ENCODE measurements at places on chromosomes 5 and 9.

DNA sequence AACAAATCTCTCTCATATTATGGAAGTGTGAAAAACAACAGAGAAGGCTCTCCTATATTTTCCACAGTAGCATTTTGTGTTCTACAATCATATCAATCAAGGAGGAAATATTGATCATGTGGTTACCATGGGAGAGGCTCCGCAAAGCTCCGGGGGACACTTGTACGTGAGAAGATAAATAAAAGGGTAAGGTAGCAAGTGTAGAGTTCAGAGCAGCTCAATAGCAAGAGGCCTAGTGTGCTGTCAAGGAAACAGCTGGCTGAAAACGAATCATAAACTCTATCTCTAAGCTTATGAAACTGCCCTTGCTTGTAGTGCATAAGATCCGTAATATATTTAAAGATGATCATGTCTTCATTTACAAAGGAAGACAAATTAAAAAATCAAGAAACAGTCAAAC, 57.5 kb downstream of the CDH18 start:
- DNase-seq, result no peak

GRCh38 chr5:4636378-4636777, 503.8 kb upstream of the ADAMTS16 start:
- no peak for DNase-seq

GRCh38 chr5:6760686-6761085, 47.5 kb downstream of the TENT4A start:
- no peak for DNase-seq

DNA sequence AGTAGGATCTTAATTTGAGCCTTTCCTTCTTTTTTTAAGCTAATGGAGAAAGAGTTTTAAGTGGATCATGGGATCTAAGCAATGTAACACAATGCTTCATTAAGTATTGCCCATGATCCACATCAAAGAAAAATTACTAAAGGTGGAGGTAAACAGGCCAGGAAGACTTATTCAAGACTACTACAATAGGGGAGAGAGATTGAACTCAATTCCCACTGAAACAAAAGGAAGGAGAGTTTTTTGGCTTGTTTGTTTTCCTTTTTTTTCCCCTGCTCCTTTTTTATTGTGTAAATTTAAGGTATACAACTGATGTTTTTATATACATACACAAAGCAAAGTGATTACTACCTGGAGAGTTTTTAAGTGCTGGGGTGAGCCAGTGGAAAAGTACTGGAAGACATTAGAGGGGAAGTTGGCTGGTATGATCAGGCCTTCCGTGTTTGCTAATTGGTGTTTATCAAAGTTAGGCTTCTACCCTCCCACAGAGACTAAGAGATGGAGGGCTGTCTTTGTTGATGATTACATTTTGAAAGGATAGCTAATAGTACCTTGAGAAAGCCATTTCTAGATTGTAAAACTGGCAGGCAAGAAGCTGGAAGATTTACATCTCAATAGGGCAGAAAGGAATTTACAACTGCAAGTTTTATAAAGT, 262.7 kb downstream of the CHSY3 start:
- DNase-seq, result no peak

GRCh38 chr9:118882684-118883083, 486.6 kb downstream of the BRINP1 start:
- no peak for DNase-seq

DNA sequence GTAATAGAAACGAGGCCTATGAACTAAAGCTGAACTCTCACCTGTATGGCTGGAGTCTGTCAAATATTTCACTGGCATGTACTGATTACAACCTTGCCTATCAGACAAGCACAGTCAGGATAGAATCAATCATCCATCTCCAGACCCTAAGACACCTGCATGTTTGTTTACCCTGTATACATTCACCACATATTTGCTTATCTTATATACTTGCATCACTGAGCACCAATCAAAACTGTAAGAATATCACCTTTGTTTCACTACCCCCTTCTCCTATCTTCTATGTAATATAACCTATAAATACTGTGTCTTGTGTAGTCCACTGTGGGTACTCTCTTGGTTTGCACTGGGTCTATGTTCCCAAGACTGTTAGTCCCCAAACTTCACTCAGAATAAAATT, 1085.7 kb downstream of the TAF11L14 start:
- DNase-seq, result no peak

- DNase-seq, result no peak
Observed at GRCh38 chr5:131821221-131821620, 24.4 kb upstream of the FNIP1 start.

GRCh38 chr5:98839469-98840383, 66.3 kb downstream of the RGMB start:
- DNase-seq, result no peak

GRCh38 chr5:77642738-77643653, 4.5 kb upstream of the OTP start:
- DNase-seq, result no peak

- DNase-seq, result no peak
Observed at GRCh38 chr5:145975361-145976066, 39.1 kb downstream of the SH3RF2 start.

- DNase-seq, result no peak
Observed at GRCh38 chr5:158709279-158709678, 390.4 kb downstream of the EBF1 start.

- DNase-seq, result no peak
Observed at GRCh38 chr5:145919413-145919812, 17.0 kb upstream of the SH3RF2 start.

DNA sequence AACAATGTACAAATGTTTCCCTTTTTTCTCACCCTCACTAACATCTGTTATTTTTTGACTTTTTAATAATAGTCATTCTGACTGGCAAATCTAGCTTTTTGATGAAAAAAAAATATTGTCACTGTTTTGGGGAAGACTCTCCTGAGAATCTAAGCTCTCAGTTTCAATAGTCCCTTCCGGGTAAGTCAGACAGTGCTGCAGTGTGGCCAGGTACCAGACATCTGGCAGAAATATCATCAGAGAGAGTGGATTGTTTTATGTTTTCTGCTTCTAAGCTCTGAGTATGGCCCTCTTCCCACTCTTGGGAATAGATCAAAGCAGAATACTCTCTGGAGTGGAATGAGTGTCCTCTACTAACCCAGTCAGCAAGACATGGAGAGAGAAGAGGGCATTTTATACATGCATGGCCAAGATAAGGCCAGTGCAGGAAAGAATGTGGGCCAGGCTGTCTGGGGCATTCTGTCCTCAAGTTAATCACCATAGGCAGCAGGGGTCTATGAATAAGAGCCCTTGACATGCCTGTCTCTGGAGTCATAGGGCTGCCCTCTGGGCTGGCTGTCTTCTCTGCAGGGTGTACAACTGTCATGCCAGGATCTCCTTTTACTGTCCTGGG, 38.5 kb upstream of the OR2S2 start:
- no peak for DNase-seq

- no peak for DNase-seq
Observed at GRCh38 chr9:4548811-4549725, 58.8 kb downstream of the SLC1A1 start.

- DNase-seq, result no peak
Observed at GRCh38 chr5:32767948-32768467, 56.9 kb downstream of the NPR3 start.

DNA sequence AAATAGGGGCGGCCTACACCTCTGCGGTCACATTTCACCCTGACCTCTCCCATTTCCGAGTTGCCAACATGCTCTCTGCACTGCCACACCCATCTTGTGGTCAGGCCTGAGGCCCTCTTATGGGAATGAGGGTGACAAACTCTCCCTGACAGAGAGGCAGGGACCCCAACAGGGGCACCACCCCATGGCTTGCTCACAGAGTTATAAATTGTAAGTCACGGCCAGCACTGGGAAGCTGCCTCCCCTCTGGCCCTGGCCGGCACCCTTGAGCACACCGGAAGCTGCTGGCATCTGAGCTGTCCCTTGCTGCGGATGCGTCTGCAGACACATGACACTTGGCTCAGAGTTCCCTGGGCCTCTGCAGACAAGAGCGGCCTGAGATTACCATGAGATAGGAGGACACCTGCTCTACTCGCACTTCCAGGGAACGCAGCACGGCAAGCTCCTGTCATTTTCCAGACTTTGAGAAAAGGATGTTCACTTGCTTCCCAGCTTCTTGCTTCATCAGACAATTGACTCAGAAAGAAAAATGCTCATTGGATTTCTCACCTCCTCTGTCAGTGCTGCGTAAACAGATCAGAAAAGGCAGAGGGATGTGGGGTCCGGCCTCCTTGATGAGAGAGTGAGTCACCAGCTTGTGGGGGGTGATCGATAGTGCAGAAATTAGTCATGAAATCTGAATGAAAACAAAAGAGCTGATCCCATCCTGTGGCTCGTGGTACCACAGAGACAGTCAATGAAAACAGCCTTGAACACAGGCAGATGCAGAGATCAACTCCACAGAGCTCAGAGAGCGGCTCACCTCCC, 269.8 kb downstream of the SYK start:
- DNase-seq, result no peak

GRCh38 chr9:91234523-91234922, 127.2 kb downstream of the AUH start:
- no peak for DNase-seq

- no peak for DNase-seq
Observed at GRCh38 chr5:37867654-37868053, 27.8 kb upstream of the GDNF start.

DNA sequence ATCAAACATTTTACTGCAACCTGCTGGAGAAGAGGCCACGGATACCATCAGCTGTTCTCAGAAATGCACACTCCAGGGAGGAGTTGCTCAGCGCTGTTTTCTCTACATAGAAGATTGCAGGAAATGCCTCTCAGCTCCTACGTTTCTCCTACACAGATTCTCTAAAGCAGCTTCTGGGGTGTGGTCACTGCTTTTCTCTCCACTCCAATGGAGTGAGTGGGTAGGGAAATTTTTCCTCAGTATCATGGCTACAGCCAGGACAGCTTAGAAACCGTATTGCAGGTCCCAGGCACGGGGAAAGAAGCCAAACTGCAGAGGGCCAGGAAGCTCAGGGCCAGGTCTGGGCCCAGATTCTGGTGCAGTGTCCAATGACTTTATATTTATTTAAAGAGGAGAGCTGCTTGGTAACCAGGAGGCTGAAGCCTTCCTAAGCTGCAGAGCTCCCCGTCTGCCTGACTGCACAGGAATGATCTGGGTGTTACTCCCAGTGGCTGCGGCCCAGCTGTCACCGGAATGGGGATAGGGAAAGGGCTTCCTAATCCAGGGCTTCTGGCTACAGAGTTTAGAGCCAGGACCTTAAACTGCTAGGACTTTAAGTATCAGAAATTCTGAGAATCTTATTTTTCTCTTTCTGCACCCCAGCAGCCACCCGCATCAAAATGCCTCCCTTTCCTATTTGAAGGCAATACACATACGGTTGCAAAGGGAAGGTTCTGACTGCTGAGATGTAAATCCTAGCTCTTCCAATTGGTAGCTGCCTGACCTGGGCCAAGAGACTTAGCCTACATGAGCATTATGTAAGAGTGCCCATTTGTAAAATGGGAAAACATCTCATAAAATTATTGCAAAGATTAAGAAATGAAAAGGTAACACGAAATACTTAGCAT, 1.4 kb upstream of the SPTAN1 start:
- no peak for DNase-seq

DNA sequence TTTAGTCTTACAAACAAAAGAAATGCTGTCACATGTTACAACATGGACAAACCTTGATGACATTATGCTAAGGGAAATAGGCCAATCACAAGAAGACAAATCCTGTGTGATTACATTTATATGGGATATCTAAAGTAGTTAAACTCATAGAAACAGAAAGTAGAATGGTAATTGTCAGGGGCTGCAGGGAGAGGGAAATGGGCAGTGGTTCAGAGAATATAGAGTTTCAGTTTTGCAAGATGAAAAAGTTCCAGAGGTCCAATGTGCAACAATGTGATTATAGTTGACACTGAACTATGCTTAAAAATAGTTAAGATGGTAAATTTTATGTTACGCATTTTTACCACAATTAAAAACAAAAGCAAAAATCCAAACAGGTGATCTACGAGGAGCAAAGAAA, 265.5 kb downstream of the NDUFS4 start:
- no peak for DNase-seq

DNA sequence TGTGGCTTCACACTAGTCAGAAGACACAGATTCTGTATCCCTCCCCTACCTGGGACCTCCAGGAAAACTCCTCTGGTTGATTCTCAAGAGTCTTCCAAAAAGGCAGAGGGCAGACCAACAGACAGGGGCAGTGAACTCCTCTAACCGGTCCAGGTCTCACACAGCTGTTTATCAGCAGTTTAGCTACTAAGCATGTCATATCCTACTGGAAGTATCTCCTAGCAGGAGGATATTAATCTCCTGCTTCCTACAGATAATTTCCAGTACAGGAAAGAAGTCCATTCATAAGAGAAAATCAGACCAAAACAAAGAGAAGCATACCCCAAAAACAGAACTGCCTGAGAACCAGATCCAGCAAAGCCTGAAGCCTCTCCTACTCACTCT, 64.3 kb downstream of the DTWD2 start:
- DNase-seq, result no peak

GRCh38 chr9:106310782-106311181, 552.2 kb upstream of the ZNF462 start:
- DNase-seq, result no peak

DNA sequence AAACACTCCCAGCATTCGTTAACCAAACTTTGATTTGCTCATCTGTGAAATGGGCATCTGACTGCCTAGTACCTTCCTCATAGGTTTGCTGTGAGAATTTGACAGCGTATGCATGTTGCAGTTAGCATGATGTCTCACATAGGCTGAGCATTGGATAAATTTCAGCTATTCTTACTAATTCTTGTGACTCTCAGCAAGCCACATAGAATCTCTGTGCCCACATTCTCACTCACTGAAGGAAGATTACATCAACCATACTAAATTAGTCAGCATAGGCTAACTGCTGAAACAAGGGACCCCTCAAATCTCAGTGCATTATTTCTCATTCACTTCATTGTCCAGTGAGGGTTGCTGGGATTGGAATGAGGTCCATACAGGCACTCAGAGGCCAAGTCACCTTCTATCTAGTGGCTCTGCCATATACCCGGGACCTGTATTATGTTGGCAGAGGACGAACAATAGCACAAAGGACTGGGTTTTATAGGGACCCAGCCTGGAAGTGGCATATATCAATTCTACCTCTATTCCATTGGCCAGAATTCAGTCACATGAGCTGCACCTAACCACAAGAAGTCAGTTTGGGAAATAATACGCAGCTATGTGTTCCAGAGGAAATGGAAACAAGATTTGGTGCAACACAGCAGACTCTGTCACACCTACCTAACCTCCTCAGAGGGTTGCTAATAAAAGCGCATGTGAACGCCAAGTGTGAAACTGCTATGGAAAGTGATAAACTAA, 4.2 kb upstream of the PTGER4 start:
- DNase-seq, result no peak

DNA sequence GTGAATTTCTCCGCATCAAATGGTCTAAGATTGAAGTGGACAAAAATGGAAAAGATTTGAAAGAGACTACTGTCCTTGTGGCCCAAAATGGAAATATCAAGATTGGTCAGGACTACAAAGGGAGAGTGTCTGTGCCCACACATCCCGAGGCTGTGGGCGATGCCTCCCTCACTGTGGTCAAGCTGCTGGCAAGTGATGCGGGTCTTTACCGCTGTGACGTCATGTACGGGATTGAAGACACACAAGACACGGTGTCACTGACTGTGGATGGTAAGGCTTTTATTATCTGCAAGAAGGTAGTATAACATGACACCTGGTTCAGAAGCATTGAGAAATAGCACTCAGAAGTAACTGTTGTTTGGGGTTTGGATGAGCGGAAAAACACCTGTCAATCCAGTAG, 18.7 kb downstream of the VCAN start:
- DNase-seq, result no peak

- DNase-seq, result no peak
Observed at GRCh38 chr9:134909511-134910481, 7.9 kb downstream of the FCN1 start.
